ENCODE measurements at places on chromosomes 6 and 20.

DNA sequence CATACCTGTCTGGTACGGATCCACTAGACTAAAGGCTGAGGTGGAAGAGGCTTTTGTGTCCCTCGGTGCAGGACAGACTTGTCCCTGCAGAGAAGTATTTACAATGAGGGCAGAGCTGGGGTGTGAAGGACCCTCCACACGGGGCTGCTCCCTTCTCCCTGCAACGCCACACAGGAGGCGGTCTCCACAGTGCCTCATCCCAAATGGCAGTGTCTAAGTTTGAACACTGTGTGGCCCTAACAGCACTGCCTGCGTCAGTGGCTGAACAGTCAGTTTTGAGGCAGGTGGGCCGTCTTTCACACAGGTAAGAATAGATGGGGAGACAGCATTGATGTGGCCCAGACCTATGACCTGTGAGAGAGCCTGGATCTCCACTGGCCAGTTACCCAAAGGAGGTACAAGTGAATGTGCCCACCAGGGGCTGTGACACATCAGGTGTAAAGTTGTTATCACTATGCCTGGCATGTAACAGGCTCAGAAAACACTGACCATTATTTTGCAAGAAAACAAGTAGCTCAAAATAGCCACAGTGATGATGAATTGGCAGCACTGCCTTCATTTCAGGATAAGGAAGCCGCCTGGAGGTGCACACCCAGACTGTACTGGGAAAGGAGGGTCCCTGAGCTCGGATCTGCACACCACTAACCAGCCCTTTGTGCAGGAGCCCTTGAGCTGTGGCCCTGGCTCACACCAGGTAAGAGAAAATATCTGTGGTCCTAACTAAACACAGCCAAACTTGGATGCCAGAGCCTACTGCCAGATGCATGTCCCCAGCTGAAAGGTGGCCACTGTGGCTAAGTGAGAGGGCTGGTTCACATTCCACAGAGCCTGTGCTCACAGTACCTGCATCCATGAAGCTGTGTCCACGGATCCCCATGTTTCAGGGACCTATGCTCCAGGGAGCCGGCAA, 246.7 kb downstream of the DLL1 start:
- no peak for DNase-seq

DNA sequence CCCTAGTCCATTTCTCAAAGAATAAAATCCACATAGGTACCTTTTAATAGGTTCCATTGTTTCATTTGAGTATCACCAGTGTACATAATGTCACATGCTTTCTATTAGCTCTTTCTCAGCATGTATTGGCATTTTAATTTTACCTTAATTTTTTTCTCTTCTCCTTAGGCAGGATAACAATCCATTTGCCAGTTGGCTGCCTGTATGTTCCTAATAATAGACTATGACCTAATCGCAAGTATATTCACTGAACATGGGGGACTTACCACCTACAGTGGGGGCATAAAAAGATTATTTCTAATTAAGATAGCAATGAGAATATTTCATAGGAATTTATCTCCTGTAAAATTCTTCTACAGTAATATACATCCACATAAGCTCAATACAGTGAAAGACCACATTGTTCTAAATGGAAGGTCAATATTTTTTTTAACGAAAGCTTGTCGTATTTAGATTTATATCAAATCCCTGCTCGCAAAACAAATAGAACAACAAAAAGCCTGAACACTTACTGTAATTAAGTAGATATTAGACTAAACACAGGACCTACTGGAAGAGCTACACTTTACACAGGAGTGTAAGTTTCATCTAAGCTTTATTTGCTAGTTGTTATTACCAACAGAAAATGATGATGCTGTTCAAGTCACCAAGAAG, 76.4 kb downstream of the OGFRL1 start:
- DNase-seq, result no peak

- no peak for DNase-seq
Observed at GRCh38 chr6:11654876-11655275, 117.3 kb downstream of the TMEM170B start.

GRCh38 chr6:6004390-6004995, 2.2 kb downstream of the NRN1 start:
- DNase-seq, result no peak

DNA sequence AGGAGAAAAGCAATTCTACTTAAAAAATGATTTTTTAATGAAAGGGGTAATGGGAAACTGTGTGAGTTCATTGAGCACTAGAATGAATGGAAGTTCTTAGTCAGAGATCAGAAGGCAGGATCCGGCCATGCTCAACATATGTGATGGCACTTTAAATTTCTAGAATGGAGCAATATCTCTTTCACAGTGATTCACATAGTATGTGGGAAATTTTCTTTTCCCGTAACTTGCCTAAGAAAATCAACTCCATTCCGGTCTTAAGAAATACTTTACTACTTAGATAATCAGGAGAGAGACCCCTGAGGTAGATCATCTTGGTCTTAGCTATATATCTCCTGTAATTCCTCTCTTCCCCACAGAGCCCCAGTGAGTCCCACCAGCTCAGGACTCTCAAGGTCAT, 131.8 kb downstream of the SCML4 start:
- DNase-seq, result no peak
